ENCODE measurements at places on chromosomes 7 and 10. TPM values are rescaled to one million over a fixed set of nuclear protein-coding genes. Genes with fewer than 3 reads are reported as not detected.

GRCh38 chr7:114711241-114711640 lies 210.7 kb upstream of the MDFIC start:
- no peak for DNase-seq

DNA sequence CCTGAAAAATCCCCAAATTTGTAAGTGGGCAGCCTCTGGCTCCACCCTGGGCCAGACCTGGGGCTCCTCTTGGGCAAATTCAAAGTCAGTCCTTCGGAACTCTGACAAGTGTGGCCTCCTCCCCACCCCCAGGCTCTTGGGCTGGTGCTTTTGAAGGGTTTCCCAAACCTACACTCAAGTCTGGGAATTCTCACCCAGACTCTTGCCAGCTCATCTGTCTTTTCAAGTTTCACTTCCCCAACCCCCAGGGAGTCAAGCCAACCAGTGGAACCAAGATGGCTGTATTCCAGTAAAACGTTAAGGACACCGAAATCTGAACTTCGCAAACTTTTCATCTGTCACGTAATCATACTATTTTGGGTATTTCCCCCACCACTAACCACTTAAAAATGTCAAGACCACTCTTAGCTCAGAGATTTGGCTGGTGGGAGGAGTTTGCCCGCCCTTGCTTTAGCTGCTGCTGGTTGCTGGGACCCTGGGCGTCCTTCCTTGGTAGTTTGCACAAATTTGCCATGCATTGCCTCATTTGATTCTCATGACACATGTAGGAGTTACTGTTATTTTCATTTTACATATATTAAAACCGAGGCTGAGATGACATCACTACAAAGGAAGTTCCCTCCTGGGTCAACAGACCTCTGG lies 1.7 kb upstream of the MYO1G start:
- DNase-seq = no peak

Gene OLAH
- total RNA-seq = 3.1 TPM

Gene STEAP1B
- total RNA-seq = 2.2 TPM

Measured in esophagus muscularis mucosa (tissue), 4 donors.